ENCODE measurements at places on chromosomes 2 and 18.

DNA sequence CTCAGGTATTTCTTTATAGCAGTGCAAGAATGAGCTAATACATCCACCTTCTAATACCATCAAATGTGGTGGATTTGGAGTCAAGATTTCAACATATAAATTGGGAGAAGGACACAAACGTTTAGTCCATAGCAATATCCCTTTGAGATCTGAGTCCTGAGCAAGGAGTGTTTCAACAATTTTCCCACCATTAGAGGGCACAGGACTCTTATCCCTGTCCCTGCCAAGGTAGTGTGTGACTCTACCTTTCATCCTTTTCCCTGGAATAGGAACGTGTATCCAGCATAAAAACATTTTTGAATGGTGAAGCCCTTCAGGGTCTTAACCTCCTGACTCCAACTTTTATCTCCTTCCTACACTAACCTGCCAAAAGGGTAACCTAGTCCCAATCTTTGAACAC, 181.3 kb upstream of the SRD5A2 start:
- no peak for DNase-seq

- no peak for DNase-seq
These were observed 264.7 kb downstream of the CCDC85A start for GRCh38 chr2:56448403-56449001.

GRCh38 chr2:200364620-200365019, 58.1 kb downstream of the SPATS2L start:
- DNase-seq: no peak

GRCh38 chr2:14011190-14011589, 621.3 kb upstream of the LRATD1 start:
- no peak for DNase-seq

DNA sequence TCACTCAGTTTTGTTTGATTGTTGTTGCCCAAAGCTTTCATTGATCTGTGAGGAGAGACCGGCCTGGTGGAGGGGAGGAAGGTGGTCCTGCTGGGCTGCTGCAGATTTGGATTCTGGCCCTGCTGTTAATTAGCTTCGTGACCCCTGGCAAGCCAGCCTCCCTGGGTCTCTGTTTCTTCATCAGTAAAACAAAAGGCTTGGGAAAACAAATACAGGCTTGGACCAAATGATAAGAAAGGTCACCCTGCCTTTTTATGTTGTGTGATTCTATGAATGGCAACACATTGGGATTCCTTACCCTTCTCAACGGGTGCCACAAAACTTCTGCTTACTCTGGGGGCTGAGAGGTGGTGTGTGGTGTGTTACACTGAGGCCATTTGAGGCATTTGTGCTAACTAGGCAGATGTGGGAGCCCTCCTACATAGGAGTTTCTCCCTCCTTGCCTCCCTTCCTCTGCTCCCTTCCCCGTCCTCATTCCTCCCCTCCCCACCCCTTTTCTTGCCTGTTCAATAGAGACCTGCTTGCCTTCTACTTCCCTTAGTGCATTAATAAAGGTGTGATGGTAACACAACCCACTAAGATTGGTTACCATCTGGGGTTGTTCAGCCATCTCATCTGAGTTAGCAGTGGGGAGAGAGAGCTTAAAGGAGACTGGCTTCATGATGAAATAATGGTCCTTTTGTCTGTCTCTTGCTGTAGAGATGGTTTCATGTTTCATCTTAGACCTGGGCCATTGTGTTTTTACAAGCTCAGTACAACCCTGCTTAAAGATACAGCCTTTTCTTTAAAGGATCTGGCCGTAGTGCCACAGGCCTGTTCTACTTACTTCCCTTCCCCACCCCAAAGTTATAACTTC, 96.2 kb downstream of the TANC1 start:
- no peak for DNase-seq

DNA sequence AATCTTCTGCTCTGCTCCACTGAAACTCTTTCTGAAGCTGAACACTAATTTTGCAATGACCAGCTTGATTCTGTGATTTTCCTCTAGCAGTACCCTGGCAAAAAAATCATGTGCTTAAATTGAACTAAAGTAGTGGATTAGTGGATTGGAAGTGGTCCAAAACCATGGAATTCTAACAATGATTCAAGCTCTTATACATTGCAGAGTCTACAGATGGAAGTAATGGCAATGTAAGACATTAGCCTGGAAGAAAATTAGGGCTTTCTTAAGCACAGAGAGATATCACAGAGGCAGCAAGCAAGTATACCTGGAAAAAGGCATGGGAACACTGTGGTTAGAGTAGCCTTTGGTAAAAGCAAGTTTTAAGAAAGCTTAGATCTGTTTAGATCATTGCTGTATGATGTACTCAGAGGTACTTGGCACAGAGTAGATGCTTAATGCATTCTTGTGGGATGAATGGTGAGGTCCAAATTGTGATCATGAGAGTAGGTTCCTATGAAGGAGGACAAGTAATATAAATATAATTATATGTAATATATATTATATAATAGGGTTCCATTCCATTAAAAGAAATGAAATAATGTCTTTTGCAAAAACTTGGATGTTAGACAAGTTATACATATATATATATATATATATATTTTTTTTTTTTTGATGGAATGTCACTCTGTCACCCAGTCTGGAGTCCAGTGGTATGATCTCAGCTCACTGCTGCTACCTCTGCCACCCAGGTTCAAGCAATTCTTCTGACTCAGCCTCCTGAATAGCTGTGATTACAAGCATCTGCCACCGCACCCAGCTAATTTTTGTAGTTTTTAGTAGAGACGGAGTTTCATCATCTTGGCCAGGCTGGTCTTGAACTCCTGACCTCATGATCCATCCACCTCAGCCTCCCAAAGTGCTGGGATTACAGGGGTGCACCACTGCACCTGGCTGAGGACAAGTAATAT, 172.2 kb upstream of the SCN7A start:
- no peak for DNase-seq

GRCh38 chr2:10989782-10990181, 78.0 kb downstream of the KCNF1 start:
- no peak for DNase-seq

- DNase-seq: no peak
These were observed 205.2 kb downstream of the SP3 start for GRCh38 chr2:173759959-173760358.

- no peak for DNase-seq
These were observed 78.2 kb upstream of the GCFC2 start for GRCh38 chr2:75788902-75789301.

DNA sequence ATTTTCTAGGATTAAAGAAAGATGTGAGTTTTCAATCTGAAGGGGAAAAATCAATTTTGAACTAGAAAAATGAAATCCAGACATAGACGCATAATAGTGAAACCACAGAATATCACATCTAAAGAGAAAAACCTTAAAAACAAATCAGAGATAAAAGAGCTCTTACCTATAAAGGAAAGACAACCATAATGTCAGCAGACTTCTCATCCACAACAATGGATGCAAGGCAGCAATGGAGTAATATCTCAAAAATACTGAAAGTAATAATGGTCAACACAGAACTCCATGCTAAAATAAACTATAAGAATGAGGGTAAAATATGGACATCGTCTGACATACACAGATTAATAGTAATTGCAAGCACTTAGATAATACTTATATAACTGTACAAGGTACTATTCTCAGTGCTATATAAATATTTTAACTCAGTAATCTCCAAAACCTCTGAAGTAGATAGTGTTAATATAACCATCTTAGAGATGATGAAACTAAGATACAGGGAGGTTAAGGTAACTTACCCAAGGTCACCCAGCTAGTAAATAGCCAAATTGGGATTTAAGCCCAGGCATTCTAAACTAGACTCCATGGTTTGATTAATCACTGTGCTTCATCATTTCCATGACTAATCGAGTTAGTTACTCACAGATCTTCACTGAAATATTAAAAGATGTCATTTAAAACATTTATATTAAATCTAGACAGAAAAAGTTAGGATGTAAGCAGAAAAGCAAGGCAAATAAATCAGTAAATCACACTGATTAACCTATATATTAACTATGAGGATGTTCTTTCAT, 89.4 kb upstream of the SPTBN1 start:
- no peak for DNase-seq
